ENCODE measurements at places on chromosomes 3 and 15. TPM values are rescaled to one million over a fixed set of nuclear protein-coding genes. Genes with fewer than 3 reads are reported as not detected.

DNA sequence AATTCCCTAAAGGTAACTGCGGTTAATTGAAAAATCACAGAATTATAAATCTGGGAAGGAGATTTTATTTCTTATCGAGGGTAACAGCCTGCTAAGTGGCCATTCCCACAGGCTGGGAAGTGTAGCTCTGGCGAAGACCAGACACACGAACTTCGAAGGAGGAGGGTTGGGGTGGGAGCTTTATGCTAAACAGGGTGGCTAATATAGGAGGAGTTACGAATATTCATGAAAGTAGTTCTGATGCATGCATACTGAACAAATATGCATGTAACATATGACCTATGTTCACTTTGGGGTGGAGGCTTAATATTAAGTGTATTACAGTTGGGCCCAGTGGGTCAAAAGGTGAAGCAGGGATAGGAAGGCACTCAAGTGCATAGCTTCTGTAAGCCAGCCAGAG, 221.6 kb downstream of the FGF12 start:
- DNase-seq = no peak

GRCh38 chr15:77782691-77783090, 150.0 kb upstream of the LINGO1 start:
- no peak for DNase-seq

GRCh38 chr15:31333820-31334219, 7.2 kb downstream of the KLF13 start:
- no peak for DNase-seq

DNA sequence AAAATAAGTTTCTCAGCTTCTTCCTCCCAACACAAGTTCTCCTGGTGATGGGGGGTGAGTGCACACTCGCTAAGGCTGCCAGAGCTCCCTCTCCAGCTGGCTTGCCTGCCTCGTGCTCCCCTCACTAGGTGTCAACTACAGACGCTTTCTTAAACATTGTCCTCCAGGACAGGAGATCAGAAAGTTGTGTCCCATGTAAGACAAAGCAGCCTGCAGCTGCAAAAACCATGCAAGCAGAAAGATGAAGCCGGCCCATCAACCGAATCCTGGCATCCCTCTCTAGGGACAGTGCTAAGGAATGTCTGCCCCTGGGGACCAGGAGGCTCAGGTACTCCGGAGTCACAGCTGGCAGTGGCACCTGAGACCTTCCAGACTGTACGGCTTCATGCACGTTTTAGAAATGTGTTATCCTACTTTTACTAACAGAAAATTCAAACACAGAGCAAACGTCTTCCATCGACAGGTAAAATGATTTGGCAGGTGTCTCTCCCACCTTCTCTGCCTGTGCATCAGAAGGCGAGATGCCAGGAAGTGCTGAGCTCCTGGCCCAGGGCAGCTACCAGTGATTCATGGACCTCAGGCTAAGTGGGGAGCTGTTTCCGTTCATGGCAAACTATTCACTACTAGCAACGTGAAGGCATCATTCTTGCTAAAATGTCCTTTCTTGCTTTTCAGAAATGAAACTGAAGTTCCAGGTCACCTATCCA, 246.1 kb downstream of the ADAMTS17 start:
- no peak for DNase-seq

DNA sequence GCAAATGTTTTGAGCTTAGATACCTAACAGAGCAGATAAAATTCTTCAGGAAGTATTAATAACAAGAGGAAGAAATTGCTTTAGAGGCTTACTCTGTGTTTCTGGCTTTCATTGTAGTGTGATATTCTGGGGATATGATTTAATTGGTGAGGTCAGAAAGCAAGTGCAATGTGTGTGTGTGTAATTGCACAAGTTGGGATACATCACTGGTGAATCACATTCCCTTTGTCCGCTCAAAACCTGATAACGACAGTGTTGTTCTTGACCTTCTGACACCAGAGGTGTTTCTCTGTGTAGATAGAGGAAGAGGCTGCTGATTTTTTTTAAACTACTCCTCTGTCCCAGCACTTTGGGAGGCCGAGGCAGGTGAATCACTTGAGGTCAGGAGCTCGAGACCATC, 161.1 kb downstream of the CACNA2D3 start:
- no peak for DNase-seq

DNA sequence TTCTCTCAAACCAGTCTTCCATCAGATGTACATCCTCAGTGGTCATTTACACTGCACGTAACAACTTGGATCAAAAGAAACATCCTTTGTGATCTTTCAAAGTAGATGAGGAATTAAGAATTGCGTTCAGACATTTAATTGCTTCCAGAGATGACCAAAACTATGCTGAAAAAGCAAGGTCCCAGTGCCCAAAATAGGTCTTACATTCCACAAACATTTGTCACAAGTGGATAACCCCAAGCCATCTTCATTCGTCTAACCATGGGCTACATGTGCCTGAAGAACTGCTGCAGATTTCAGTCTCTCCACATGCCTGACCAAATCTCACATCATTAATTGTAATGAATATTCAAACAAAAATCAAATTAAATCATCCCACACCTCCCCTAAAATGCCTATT, 273.6 kb downstream of the SHOX2 start:
- no peak for DNase-seq

GRCh38 chr3:71602256-71602655, 18.7 kb upstream of the FOXP1 start:
- no peak for DNase-seq

DNA sequence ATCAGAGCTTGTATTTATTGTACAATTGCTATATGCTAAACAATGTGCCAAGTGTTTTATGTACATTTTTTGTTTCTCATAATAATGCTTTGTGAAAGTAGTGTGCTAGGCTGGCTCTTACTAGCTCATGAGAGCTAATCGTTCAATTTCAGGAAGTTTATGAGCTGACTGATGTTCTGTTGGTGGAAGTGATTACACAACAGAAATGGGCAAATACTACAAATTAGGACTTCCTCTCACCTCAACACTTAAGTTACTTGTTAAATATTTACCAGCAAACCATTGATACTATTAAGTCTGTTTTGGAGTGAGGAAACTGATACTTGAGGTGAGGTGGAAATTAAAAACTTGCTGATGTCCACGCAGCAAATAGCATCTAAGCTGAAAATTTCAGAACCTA, 32.3 kb downstream of the SLC9C1 start:
- DNase-seq = no peak

- no peak for DNase-seq
Measured at GRCh38 chr3:19002606-19003005, 145.7 kb upstream of the KCNH8 start.

- no peak for DNase-seq
Measured at GRCh38 chr3:64355401-64355807, 130.1 kb upstream of the PRICKLE2 start.

DNA sequence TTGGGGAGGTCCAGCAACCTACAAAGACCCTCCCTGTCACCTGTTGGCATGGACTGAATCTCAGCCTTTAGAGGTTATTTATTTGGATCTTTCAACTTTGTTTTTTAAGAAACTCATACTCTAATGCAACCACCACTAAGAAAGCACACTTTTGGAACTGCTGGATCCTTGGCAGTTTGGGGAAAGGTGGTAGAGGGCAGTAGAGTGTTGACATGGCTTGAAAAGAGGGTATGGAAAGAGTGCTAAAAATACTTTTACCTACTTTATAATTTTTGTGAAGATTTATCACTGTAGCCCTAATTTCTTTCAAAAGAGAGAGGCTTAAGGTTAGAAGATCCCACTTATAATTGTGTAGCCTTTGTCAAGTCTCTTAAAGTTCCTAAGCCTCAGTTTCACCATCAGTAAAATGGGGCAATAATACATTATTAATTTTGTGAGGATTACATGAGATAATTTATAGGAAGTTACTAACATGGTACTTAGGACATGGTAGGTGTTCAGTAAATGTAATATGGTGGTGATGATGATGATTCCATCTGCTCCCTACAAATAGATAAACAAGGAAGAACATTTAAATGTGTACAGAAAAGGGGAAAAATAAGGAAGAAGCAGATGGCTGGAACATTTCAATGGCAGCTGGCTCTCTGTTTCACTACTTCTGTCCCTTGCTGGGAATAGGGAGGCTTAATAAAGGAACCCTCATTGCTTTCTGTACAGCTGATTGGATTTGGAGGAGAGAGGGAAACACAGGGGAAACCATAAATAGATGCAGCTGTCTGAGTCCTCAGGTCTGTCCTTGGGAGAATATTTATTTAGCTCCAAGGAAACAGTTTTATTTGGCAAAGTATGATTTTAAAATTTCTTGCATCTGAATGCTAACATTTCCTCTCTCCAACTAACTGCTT, 208.4 kb upstream of the ADAMTS9 start:
- no peak for DNase-seq

SLC24A5 gene
- not detected for total RNA-seq

ZNF385D gene
- not detected for total RNA-seq

HEMK1 gene
- 65.1 TPM for total RNA-seq

ARGFX gene
- total RNA-seq = not detected

GOLGA6L24 gene
- not detected for total RNA-seq

MKRN2OS gene
- not detected for total RNA-seq

RBP2 gene
- total RNA-seq = not detected

SAMMSON gene
- not detected for total RNA-seq

INKA1 gene
- total RNA-seq = 1.8 TPM

POPDC2 gene
- 4.6 TPM for total RNA-seq

BNC1 gene
- total RNA-seq = not detected

TMEM212 gene
- not detected for total RNA-seq

Measured in naive thymus-derived CD8-positive, alpha-beta T cell (primary cell).